Natural killer cell treated with Interleukin-12 subunit alpha and Interleukin-12 subunit beta and Interleukin-15 and Interleukin-18, amount 100 ng/mL, for 72 hours (primary cell): ENCODE measurements at places on chromosomes 2 and 18.
A peak's percentile ranks its signal among the peaks of the same experiment; 100 is the strongest.

DNA sequence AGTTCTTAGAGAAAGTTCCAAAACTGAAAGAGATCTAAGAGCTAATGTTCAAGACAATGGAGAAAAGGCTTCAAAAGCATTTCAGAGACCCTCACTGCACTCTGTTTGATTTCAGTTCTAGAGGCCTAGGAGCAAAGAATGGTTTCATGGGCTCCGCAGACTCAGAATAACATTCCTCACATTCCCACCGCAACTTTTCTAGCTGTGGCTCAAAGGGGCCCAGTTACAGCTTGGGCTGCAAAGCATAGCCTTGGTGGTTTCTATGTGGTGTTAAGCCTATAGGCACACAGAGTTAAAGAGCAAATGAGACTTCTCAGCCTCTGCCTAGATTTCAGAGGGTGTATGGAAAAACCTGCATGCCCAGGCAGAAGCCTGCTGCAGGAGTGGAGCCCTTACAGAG lies 73.0 kb downstream of the FSIP2 start:
- DNase-seq, result no peak

GRCh38 chr2:104406261-104406726 lies 447.6 kb upstream of the POU3F3 start:
- DNase-seq, result no peak

DNA sequence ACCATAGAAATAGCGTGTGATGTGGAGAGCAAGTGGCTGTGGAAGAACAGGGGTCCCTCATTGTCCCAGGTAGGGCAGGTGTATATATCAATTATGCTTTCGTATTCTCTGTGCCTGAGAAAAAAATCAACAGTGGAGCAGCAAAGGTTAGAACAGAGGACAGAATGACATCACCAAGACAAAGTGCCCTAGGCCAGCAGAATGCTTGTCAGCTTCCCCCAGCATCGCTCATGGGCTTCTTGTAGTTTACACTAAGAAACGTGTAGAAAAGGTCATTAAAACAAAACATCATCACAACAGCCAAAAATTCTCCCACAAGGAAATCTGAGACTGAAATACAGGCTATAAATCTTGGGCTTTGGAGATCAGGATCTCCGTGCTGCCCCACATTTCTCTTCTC lies 288.0 kb downstream of the TDRD15 start:
- DNase-seq, result no peak

DNA sequence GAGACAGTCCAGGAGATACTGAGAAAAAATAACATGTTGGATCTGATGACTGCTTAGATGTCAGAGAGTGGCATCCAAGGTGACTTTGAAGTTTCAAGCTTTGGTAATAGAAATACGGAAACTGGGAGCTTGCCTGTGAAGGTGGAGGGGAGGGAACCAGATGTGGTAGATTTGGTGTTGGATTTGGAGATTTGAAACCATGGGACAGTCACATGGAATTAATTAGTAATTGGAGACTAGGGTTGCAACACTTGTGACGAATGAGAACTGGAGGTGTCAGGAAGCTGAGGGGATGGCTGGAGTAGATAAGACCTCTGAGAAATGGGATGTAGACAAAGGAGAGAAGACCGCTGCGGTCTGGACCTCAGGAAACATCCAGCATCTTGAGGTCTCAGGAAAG lies 46.7 kb downstream of the RPL37A start:
- DNase-seq, result no peak

- DNase-seq, result no peak
These were observed 120.5 kb upstream of the SCN7A start for GRCh38 chr2:166614503-166614902.

DNA sequence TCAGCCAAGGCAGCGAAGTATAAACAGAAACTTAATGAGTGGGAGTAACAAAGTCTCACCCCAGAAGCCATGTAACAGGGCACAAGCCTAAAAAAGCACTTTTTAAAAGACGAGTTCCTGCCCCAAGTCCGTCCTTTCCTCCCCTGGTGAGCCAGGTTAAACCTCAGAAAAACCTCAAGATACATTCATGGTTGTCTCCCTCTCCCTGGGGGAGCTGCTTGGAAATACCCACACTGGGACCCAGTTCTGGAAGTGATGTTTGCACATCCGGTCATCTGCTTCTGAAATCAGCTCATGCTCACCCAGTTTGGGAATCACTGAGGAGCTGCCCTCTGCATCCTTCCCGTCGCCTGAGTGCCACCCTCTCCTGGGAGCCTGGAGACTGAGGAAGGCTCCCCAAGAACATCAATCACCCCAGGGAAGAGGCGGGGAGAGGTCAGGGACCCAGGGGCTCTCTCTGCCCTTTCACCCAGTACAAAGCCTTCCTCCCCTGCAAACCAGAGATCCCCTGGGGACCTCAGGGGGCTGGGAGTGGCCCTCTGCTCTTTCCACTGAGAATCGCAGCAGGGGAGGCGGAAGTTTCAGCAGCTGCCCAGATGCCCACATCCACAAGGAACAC lies 150.6 kb upstream of the AGAP1 start:
- DNase-seq, result no peak

DNA sequence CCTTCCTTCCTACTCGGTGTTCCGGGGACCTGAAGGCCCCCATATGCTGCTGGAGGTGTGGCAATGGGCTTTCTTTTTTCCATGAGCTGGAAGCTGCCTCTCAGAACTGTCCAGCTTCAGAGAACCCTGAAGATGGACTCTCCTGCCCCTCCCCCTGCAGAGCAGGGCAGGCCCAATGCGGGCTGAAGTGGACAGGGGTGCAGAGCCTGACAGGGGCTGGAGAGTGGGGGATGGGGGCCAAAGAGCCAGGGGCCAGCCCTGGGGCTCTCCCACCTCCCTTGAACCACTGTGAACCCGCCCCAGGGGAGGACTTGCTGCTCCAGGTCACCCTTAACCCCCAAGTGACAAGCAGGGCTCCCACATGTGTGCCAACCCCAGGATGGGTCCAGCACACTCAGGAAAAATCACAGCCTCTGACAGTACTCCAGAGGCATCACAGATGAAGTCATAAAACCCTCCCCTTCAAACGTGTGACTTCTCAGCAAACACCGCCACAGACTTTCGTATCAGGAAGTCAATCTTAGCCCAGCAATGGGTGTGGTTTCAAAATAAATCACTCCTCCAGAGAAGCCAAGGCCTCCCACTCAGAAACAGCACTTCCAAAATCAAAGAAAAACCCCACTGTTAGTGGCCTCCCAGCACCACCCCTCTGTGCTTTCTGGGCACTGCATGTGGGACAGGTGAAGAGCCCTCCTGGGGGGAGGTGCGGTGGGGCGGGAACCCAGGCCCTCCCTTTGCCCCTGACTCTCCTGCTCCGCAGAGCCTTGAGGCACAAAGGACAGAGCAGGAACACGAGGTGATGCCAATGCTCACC lies 135.8 kb downstream of the HDAC4 start:
- peak; percentile 84 for DNase-seq

- no peak for DNase-seq
These were observed 41.6 kb upstream of the GORASP2 start for GRCh38 chr2:170887496-170887895.

- no peak for DNase-seq
These were observed 59.2 kb upstream of the SCYGR2 start for GRCh38 chr2:227539465-227539956.

DNA sequence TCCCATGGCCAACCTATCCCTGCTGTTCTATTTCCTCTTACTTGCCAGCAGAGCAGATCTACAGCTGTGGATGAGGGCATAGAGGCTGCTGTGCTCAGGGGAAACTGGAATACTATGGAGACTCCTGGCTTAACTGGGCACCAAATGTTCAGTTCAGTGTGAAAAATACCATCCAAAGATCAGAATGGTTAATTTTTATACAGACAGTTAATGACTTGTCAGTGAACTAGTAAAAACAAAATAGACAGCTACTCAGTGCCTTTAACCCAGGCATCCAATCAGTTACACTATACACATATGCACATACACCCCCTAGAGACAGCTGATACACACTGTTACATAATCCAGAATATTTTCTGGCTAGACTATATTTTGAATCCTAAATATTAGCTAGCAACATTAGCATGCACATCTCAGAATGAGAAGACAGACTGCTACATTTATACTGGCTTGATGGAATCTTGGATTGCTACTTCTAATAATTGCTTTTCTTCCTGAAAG lies 59.1 kb upstream of the WIPF1 start:
- DNase-seq, result no peak

DNA sequence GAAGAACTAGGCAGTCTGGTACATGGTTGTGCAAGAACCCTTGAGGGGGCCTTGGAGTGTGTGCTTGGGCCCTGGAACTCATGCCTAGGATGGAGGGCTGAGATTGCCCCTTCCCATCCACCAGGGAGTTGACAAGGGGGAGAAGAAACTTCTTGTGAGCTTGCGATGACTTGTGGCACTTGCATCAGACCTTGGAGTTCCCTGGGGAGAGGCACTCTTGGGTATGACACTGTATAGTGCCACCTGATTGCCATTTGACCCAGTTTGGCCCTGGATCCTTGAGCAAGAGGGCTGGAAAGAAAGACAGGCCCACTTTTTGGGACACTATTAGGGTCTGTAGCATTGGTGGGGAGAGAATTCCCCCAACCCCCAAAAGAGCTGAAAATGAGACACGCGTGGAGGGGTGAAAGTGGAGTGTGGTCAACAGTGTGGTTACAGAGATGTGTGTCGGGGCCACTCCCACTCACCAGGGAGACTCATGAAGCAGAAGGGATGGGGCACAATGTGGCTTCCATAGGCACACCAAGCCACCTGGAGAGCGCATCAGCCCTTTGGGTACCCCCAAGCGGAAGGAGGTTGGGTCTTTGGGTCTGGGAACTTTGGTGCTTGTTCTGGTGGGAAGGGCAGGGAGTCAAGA lies 101.3 kb downstream of the MSH2 start:
- DNase-seq, result no peak

- DNase-seq, result no peak
These were observed 26.3 kb upstream of the AGAP1 start for GRCh38 chr2:235467588-235467987.

DNA sequence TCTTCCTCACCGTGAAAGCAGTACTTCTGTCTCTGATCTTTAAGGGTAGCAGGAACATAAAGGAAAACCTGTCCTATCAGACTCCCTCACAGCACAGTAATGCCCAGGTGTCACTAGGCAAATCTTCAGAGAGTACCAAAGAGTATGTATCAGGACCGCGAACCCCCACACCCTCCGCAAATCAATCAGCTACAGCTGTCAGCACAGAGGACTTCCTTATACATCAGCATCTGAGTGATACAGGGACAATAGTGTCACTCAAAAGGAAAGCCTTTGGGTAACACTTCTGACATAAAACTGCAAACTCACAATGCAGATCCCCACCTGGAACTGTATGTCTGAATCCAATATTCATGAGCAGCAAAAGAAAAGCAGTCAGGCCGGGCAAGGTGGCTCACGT lies 2.6 kb downstream of the AFG3L2 start:
- DNase-seq, result no peak

DNA sequence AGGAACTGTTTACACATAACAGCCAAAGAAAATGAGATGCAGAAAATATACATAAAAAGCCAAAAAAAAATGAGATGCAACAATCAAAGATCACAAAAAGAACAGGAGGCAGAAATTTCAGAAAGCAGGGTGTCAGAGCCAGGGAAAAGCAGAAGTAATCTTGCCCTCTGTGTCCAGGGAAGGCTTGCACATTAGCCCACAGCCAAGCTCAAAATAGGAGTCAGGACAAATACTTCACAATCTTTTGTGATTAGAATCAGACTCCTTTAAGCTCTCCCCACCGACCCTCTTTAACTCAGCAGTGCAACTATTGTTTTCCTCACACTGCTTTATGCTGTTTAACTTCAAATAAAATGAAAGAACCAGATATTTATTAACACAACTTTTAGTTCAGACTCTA lies 34.6 kb downstream of the IAH1 start:
- no peak for DNase-seq

GRCh38 chr18:37442477-37442876 lies 123.1 kb downstream of the CELF4 start:
- DNase-seq, result no peak

GRCh38 chr2:7190587-7191324 lies 273.5 kb downstream of the RNF144A start:
- no peak for DNase-seq

GRCh38 chr2:184793176-184793575 lies 194.8 kb downstream of the ZNF804A start:
- no peak for DNase-seq

- DNase-seq, result no peak
These were observed 266.3 kb upstream of the SLC14A2 start for GRCh38 chr18:45349019-45349418.

DNA sequence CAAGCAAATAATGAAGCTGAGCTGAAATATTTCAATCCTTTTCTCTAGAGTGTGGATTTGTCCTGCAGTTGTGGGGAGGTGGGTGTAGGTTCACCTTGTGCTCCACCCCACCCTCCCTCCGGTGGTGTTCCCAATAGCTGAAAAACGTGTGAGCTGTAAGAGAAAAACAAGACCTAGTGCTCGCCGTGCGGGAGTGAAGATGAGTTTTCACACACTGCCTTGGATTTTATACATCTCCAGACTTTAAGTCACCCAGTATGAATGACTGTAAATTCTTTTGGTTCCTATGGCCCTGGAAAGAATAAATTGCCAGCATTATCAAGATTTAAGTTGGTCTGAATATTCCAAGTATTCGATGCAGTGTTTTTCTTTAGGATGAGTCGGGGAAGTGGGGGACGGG lies 1.9 kb upstream of the SOX11 start:
- no peak for DNase-seq

DNA sequence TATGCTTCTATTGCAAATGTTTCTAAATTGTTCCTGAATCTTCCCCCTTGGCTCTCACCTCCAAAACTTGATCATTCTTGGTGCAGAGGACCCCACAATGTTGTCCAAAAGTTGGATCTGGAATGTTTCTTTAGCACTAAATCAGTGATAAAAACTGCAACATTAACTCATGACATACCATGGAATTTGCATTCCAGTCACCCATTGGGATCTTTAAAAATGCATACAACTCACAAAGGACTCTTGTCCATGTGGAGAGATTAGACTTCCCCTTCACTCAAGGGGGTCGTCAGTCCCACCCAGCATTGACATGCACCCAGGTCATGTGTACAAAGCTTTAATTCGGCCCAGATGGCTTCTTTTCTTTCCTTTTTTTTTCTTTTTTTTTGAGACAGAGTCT lies 169.3 kb downstream of the SETBP1 start:
- DNase-seq, result no peak

DNA sequence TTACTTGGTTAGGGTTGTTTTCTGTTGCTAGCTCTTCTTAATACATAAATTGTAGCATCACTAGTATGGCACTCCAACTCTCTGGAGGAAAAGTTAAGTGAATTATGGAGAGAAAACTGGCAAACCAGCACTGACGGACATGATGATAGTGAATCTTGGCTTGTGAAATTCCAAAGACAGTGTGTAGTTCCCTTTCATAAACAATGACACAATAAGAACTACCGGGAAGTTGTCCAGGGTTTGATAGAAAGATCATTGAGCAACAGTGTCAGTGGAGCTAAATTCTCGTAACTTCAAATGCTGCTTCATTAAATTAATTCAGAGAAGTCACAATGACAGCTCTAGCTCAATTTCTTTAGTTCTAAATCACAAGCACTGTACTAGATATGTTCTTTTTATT lies 66.5 kb downstream of the RIT2 start:
- DNase-seq, result no peak
